ENCODE measurements at places on chromosomes 16 and 17. TPM values are rescaled to one million over a fixed set of nuclear protein-coding genes. Genes with fewer than 3 reads are reported as not detected.

The RNF222 gene
- polyA plus RNA-seq = 0.12 TPM

The HAGHL gene
- polyA plus RNA-seq = 8.5 TPM

The NXPH3 gene
- polyA plus RNA-seq = 1.2 TPM

The TEKT5 gene
- 0.29 TPM for polyA plus RNA-seq

The ODAD4 gene
- polyA plus RNA-seq = 8.6 TPM

The NTN1 gene
- polyA plus RNA-seq = 0.90 TPM

DNA sequence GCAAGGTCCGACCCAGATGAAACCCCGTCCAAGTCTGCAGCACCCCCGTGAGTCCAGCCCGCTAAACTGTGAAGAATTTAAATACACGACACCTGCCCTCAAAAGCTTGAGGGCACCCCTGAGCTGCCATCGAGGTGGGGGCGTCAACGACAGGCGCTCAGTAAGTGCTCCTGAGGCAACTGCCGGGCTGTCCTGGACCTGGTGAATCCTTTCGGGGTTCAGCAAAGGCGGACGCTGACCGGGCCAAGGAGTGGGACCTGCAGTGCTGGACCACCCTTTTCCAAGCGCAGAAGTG lies 512 bp upstream of the ENDOV start:
- DNase-seq = no peak

- no peak for DNase-seq
These were observed 618.5 kb downstream of the KCNJ2 start for GRCh38 chr17:70787721-70788300.

GRCh38 chr16:68468842-68469241 lies 20.5 kb upstream of the SMPD3 start:
- DNase-seq = no peak

DNA sequence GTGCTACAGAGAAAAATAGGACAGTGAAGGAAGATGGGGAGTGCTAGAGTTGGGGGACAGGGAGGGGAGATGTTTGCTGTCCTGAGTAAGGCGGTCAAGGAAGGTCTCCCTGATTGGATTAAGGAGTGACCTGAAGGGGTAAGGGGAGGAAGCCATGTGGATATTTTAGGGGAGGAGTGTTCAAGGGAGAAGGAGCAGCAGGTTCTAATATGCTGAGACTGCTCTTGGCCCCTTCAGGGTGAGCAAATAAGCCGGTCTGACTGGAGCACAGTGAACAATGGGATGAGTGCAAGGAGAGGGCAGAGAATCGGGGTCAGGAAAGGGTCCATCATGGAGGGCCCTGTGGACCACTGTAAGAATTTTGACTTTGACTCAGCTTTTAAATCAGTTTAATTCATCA lies 188.8 kb downstream of the IRX3 start:
- DNase-seq = no peak

- no peak for DNase-seq
These were observed 12.8 kb upstream of the CBFB start for GRCh38 chr16:67016143-67016542.

DNA sequence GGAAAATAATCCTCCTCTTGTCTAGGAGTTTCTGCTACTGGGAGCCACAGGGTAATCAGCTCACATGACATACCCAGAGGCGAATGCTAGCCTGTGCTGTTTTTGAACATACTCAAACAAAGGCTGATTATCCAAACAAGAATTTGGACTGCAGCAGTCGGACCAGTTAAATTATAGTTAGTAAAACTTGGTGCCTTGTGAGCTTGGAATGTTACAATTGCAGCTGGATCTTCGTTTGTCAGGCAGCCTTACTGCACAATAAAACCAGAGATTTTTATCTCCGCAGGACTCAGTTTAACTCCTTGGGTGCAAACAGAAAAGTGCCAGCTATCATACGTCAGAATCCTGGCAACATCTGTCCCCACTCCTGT lies 163.8 kb upstream of the TBX2 start:
- DNase-seq = peak; percentile 42

- DNase-seq = no peak
These were observed 67.8 kb downstream of the GOSR1 start for GRCh38 chr17:30545024-30545423.

DNA sequence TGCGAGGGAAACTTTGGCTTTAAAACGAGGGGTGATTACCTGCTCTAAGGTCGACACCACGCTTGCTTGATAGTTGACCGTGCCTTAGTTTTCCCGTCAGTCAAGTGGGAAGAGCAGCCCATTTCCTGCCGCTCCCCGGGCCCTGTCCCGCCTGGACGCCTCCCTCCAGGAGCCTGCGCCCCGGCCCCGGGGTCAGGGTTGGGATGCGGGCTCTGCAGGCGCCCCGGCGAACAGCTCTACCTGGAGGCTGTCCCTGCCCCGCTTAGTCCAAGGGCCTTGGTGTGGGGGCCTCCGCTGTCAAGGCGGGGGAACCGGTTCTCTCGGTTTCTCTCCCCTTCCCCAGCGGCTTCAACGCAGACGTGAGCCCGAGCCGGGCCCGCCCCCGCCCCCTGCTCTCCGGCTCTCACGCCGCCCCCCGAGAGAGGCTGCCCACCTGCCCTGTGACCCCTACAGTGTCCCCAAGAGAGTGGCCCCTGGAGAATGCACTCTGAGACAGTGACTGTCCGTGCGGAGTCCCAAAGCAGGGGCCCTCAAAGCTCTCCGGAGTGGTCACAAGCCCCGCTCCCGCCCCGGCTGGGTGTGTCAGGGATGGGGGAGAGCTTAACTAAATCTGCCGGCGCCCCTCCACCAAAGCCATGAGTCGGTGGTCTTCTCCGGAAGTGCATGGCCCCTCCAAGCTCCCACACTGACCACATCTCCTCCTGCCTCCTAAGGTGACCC lies 117.4 kb upstream of the SMURF2 start:
- no peak for DNase-seq

DNA sequence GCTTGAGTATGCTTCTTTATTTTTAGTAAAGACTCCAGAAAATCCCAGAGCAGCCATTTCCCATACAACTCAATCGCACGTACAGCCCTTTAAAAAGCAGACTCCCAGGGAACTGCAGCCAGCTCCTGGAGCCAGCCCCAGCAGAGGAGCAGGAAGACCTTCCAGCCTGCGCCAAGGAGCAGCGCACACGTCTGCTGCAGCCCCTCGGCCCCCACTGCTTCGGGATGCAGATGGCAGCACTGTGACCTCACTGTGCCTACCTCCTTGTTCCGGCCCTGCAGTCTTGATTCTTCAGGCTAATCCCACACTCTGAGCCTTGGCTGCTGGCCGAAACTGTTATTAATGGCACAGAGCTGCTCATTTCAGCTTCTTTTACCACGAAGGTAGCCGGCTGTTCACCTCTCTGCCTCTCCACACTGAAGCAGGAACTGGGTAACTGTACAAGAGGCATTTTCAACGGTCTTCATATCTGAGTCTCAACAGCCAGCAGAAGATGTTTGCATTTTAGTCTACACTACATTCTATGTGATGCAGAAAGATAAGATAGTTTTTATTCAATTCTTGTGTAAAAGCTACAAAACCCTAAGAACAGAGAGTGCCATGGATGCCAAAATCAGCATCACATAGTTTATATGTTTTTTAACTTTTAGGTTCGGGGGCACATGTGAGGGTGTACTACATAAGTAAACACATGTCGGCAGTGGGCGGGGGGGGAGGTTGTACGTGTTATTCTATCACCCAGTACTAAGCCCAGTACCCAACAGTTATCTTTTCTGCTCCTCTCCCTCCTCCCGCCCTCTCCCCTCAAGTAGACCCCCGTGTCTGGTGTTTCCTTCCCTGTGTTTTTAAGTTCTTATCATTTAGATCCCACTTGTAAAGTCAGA lies 130.9 kb downstream of the ANKRD11 start:
- no peak for DNase-seq

- no peak for DNase-seq
These were observed 60.4 kb upstream of the RPH3AL start for GRCh38 chr17:413016-413350.

- no peak for DNase-seq
These were observed 18.3 kb downstream of the UBFD1 start for GRCh38 chr16:23575834-23576233.

GRCh38 chr17:7549401-7550055 lies 670 bp downstream of the TNFSF12 start:
- no peak for DNase-seq

GRCh38 chr16:930511-930910 lies 40.3 kb downstream of the LMF1 start:
- DNase-seq = no peak

GRCh38 chr16:82658796-82659195 lies 32.0 kb downstream of the CDH13 start:
- DNase-seq = no peak

DNA sequence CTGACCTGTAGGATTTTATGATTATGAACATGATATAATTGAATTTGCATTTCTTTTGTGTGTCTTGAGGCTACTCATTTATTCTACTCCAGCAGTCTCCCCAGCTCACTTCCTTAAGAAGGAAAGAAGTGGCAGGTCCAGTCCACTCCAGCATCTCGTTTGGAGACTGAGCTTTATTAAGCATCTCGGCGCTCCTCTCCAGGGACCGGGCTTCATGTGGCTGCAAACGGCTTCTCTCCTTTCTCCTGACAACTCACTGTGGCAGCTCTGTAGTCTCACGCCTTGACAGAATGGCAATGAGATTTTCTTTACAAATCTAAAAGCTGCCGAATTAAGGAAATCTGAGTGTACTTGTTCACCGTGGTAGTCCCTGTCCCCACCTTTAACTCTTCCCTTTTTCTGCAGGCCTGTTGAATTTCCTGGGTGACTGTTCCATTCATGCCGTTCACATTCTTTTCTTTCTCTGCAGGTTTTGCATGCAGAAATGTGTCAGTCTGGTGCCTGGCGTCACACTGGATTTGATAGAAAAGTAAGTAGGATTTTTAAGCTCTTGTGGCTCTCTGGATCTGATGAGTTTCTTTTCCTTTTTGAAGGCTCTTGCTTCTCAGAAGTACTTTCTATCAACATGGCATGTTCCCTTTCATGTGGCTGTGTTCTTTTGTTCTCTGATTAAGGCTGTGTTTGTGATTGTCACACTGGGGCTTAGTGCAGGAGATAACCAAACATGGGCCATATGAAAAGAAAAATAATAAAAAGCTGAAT lies 200.5 kb upstream of the CHMP6 start:
- DNase-seq = no peak

DNA sequence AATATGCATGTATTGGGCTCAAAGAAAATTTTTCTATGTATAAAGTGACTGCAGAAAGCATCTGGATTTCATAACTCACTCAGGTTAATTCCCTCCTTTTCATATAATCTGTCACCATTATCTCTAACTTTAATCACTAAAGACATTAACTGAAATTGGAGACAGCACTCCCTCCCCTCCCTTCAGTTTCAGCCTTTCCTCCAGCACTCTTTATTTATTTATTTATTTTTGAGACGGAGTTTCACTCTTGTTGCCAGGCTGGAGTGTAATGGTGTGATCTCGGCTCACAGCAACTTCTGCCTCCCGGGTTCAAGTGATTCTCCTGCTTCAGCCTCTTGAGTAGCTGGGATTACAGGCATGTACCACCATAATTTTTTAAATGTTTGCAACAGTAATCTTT lies 43.1 kb downstream of the CDH8 start:
- DNase-seq = peak; percentile 7

DNA sequence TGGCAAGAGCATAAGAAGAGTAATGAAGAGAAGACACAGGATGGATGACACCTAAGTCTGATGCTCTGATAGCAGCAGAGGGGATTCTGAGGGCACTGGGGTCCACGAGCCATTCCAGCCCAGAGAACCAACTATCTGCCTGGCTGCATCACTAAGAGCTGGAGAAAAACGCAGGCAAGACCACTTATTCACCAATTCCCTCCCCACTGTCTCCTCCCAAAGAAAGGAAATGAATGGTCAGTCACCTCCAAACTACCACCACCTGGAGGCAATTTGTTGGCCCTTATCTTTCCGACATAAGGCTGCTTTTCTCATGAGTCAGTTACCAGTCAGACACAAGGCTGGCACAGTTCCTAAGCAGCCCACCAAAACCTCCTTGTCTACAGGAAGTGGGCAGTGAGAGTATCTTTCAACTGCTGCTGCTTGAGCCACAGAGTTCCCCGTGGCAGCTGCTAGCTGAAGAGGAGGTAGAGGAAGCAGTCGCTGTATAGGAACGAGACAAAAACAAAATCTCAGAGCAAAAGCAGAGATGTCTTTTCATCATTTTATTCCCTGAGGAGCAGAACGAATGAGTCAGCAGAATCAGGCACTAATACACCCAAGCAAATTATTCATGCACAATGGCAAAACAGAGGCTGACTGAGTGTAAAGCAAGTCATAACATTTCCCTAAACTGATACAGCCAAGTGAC lies 111.1 kb downstream of the SMG6 start:
- no peak for DNase-seq

Data from renal pelvis (tissue), 12 donors.